Omental fat pad (tissue), 4 donors: ENCODE measurements at places on chromosomes 6 and 20. TPM values are rescaled to one million over a fixed set of nuclear protein-coding genes. Genes with fewer than 3 reads are reported as not detected.

DNA sequence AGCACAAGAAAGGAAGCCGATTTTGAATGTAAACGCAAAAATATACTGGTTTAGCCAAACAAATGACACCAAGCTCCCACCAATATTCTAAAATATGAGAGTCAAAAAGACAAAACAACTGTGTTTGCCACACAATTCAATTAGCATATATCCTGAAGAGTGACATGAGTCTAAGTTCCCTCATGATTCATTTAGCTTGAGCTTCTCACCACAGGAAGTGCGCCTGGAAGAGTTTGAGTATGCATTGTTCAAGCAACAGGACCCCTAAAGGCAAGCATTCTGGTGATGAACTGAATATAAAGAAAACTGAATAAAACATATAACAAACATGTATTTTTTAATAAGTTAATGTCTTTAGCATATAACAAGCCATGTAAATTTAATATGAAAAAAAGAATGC, 115.2 kb upstream of the RUNX2 start:
- DNase-seq: no peak

DNA sequence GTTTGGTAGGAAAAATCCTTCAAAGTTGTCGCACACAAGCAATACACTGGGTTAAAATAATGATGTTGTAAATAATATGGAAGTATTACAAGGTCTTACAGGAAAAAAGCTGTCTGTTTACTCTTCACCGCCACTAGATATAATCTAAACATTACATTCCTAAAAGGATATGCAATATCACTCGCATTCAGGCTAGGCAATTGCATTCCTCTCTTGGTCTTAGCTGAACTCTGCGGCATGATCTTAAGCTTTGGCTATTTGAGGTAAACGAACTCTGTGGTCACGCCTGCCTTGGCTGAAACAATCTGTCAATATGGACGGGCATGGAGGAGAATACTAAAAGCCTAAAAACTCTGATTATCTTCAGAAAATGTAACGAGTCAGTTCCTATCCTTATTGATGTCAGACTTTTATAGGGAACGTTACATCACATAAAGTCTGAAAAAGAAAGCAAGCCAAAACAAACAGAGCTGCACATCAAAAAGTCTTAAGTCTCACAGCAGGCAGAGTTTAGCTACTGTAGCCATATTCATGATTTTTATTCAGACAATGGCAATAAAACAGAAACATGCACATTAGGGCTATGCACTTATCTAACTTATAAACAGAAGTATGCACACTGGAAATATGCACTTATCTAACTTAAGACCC, 30.8 kb upstream of the FILIP1 start:
- DNase-seq: no peak

- no peak for DNase-seq
Observed at GRCh38 chr6:30887901-30888815, 3.8 kb downstream of the DDR1 start.

DNA sequence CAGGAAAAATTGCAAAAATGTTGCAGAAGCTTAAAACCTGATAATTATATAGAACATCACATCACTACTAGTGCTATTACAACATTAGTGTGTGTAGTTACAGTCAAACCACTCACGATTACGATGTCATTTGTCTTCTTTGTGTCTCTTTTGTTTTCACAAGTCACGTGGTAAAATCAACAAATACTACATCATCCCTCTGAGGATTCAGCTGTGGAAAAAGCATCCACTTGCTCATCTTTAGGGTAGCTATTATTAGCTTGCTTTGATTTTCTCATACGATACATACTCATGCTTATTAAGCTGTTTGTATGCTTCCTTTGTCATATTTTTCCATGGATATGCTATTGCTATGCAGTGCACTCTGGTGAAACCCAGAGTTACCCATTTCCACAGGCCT, 22.2 kb upstream of the ATXN1 start:
- no peak for DNase-seq

DNA sequence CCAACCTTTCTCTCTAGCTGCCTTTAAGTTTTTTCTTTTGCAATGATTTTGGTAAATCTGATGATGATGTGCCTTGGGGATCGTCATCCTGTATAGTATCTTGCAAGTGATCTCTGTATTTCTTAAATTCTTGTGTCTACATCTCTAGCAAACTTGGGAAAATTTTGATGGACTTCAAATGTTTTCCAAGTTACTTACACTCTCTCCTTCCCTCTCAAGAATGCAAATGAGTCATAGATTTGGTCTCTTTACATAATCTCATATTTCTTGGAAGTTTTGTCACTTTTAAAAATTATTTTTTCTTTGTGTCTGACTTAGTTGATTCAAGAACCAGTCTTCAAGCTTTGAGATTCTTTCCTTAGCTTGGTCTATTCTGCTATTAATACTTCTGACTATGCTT, 176.4 kb downstream of the TBC1D32 start:
- no peak for DNase-seq

- DNase-seq: no peak
Observed at GRCh38 chr20:20837574-20838021, 125.2 kb upstream of the RALGAPA2 start.

GRCh38 chr20:44649126-44649525, 2.4 kb downstream of the ADA start:
- no peak for DNase-seq

GRCh38 chr20:219290-220115, 7.6 kb upstream of the DEFB129 start:
- DNase-seq: no peak

DNA sequence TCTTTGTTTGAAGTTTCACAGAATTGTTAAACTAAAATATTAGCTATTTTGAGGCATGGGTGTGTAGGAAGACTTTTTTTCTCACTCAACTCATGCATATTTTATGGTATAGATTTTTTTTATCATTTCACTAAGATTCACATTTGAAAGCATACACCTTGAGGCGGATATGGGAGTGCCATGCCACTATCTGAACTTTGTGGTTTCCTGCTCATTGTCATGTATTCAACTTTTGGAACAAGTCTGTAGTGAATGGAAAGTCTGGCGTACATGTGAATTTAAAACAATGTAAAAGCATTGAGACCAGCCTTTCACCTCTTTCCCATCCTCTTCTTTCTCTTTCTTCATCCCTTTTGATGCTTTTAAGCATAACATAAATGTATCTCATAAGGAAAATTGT, 147.9 kb downstream of the TPBG start:
- no peak for DNase-seq

DNA sequence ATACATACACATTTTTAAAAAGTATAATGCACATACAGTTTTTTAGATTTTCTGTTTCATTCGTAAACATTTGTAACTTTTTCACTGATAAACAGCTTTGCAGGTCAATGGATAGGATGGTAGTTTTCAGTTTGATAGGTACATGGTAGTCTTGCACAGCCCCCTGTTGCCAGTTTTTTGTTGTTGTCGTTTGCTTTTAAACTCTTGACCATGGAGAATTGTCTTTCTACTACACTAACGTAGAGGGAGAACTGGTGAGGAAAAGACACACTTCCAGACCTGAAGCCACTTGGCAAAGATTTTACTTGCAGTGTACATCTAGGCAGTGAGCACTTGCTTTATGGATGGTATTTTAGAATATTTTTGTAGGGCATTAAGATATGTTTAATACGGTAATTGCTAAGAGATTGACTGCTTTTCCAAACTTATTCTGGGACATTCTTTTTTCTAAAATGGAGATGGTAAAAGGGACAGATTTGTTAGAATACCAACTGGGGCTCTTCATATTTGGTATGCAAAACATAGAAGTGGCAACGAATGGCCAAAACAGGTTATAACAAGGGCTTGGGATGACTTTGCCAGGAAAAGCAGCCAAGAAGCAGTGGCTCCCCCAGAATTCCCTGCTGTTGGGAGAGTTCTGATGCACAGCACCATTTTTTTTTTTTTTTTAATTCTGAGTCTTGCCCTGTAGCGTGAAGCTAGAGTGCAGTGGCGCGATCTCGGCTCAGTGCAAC, 1.5 kb downstream of the PYGB start:
- DNase-seq: no peak

DNA sequence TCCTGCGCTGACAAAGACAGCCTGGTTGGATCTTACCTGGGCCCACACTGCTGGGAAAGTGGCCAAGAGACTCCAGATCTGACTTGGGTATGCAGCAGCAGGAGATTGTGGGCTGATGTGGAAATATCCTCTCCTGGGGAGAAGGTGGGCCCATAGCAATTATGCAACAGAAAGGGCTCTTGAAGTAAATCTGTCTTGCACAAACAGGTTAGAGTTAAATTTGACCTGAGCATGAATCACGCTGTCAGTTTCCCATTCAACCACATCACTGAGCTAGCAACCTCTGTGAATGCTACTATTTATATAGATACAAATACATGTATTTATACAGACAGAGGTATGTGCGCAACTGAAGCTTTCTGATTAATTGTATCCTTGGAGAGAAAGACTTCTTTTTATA, 28.3 kb upstream of the PDYN start:
- no peak for DNase-seq

- no peak for DNase-seq
Observed at GRCh38 chr20:33859157-33859695, 48.1 kb downstream of the CHMP4B start.

GRCh38 chr20:51359947-51360346, 182.6 kb downstream of the NFATC2 start:
- no peak for DNase-seq

DNA sequence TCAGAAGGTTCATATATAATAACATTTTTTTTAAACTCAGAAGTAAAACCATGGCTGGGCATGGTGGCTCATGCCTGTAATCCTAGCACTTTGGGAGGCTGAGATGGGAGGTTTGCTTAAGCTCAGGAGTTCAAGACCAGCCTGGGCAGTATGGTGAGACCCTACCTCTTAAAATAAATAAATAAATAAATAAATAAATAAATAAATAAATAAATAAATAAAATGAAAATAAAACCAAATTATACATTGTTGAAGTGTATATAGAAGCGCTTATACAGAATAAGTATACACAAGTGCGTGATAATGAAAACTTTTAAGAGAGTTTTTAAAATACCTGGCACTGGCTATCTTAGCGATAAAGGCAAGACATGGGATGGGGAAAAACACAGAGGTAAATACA, 71.6 kb downstream of the OR2B2 start:
- no peak for DNase-seq

- DNase-seq: no peak
Observed at GRCh38 chr20:46251211-46251673, 57.1 kb downstream of the CDH22 start.

- DNase-seq: no peak
Observed at GRCh38 chr6:21891080-21891479, 297.5 kb downstream of the SOX4 start.

GRCh38 chr6:11428895-11429294, 108.7 kb upstream of the TMEM170B start:
- DNase-seq: no peak

DNA sequence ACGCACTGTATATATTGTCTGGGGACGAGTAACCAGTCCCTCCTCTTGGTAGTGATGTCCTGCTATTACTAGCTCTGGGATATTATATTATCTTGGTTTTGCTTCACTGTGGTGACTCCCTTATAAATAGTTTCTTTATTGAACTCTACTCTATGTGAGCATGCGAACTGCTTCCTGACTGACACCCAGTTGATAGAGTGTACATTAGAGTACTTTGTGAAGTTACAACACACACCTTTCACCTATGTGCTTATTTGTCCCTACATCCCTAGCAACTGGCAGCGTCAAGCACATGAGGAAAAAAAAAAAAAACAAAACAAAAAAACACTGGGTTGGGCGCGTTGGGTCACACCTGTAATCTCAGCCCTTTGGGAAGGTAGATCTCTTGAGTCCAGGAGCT, 67.3 kb upstream of the TENT5A start:
- no peak for DNase-seq

DNA sequence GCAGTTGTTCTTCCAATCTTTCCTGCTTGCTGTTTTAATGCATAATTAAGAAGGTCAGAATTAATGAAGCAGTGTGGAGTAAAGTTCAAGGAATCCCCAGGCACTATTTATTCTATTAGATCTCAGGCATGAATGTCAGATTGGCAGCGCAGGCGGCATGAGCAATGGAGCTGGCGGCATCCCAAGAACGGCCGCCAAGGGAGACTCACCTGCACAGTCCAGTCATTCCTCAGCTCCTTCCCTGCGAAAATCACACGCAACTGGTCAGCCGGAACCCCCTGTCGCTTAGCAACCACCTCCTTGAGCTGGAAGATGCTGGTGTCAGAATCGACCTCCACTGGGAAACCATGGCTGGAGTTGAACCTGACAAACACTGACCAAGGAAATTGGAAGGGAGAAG, 284.5 kb downstream of the PRKN start:
- DNase-seq: no peak

- no peak for DNase-seq
Observed at GRCh38 chr6:35152067-35152707, 11.0 kb upstream of the TCP11 start.

- no peak for DNase-seq
Observed at GRCh38 chr6:156689656-156690055, 87.5 kb upstream of the ARID1B start.

- no peak for DNase-seq
Observed at GRCh38 chr20:38590676-38591473, 9.9 kb downstream of the ADIG start.

DNA sequence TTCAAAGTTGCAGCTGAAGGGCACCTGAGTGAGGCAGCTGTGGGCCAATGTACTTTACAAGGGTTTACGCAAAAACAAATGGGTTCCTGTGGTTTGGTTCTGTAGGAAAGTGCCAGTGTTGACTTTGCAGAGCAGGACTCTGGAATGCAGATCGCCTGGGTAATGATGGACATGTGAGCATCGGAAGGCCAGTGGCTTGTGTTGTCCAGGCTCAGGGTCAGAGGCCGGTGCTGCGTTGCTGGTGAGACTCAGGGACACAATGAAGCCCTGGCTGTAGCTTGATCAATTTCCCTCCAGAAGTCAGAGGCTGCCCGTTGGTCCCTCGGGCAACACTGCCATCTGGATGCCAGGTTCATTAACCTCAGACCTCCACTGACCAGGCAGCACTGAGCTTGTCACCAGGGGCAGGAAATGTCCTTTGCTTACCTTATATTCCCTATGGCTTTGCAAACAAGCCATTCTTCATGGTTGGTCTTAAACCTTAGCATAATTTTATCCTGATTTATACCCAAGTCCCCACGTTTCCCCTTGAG, 753.4 kb downstream of the QKI start:
- no peak for DNase-seq

Gene NR2E1
- total RNA-seq: not detected

Gene PI16
- 1.3 TPM for total RNA-seq

Gene MRPS18A
- total RNA-seq: 54.7 TPM

Gene TINAG
- total RNA-seq: not detected

Gene COL19A1
- total RNA-seq: not detected

Gene KHDC1
- total RNA-seq: 0.79 TPM

Gene PROCR
- total RNA-seq: 124 TPM

Gene TTBK1
- not detected for total RNA-seq

Gene NFATC2
- 4.9 TPM for total RNA-seq

Gene BANF2
- not detected for total RNA-seq

Gene IL17F
- not detected for total RNA-seq

Gene PMEPA1
- total RNA-seq: 42.7 TPM

Gene ZNF165
- total RNA-seq: 0.72 TPM

Gene HUS1B
- 5.4 TPM for total RNA-seq
